ENCODE measurements at places on chromosomes 3 and 15. TPM values are rescaled to one million over a fixed set of nuclear protein-coding genes. Genes with fewer than 3 reads are reported as not detected.

DNA sequence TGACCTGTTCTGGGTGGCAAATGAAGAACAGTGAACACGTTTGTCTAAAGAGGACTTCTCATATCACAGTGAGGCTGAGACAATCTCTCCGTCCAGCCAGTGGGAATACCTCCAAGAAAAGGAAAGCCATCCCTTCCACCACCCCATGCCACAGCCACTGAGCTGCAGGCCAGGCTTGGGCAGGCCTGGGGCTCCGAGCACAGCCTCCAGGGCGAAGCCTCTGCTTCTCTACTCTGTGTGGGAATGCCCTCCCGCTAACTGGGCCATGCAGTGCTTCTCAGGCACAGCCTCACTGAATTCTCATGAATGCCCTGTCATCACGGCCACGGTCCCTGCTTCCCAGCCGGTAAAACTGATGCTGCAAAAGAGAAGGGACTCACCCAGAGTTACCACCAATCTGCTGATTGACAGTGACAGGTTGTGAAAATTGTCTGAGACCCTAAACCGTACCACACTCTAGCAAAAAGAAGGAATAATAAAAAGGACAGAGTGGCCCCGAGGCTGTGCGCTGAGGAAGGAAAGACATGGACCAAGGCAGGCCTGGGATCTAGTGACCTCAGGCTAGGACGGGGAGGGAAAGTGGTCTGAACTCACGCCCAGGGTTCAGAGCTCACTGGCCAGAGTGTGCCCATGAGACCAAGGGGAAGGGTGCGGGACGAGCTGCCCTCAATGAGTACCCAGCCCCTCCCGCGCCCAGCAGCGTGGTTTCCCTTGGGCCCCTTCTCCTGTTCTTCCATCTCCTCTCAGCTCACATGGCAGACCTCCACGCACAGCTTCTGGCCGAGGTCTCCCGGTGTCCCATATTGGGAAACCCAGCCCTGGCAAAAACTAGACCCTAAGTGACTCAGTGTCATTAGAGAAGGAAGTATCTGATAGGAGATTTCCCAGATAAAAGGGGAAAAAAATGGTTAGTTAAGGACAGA, 52.8 kb downstream of the DHX30 start:
- no peak for DNase-seq

- DNase-seq = no peak
Measured at GRCh38 chr15:92681141-92681631, 25.6 kb upstream of the FAM174B start.

- no peak for DNase-seq
Measured at GRCh38 chr3:99866261-99866761, 48.6 kb downstream of the CMSS1 start.

DNA sequence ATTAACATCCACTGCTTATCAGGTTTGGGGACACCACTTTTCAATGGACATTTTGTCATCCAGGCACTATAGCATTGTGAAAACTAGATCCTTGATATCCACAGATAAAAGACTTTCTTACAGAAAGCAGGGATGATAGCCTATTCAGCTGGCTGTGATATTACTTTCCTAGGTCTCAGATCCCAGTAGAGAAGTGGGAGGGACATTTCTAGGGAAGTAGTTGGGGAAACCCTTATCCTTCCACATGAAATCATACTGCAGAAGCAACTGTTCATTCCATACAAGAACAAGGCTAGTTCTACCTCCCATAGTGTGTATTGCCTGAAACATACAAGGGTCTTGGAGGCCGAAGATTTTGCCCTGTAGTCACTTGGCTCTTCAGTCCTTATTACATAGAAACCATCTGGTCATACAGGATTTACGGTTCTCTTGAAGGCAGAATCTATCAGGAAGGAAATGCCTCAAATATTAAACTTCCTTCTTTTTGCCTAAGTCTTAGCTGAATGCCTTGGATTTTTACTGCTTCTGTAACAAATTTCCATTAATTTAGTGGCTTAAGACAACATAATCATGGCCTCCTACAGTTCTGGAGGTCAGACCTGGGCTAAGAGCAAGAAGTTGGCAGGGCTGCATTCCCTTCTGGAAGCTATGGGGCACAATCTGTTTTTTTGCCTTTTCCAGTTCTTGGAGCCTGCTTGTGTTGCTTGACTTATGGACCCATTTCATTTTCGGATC, 119.4 kb downstream of the ECT2 start:
- no peak for DNase-seq

DNA sequence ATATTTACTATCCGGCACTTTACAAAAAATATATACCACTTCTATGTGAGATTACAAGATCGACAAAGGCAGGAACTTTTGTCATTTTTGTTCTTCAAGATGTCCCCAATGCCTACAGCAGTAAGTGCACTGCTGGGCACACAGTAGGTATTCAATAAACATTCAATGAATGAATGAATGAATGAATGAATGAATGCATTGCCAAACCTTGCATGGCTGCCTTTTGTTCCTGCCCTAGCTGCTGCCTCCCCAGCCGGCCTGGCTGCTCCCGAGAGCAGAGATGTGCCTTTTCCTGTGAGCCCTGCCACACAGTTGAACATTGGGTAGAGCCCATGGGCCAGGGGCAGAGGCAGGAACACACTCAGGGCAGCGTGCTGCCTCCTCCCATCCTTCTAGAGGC, 37.5 kb downstream of the LINGO1 start:
- DNase-seq = no peak

- DNase-seq = no peak
Measured at GRCh38 chr3:151620071-151620470, 113.7 kb upstream of the AADACL2 start.

- no peak for DNase-seq
Measured at GRCh38 chr3:90092994-90093393, 985.6 kb downstream of the EPHA3 start.

GRCh38 chr15:91860498-91860897, 7.0 kb downstream of the SLCO3A1 start:
- no peak for DNase-seq

GRCh38 chr3:197173620-197174019, 124.8 kb downstream of the DLG1 start:
- no peak for DNase-seq

MUC20 gene
- 2.0 TPM for total RNA-seq

TRIM42 gene
- total RNA-seq = not detected

PSTPIP1 gene
- 0.41 TPM for total RNA-seq

SMAD3 gene
- total RNA-seq = 2.0 TPM

GPR149 gene
- 7.7 TPM for total RNA-seq

ZMYND10 gene
- total RNA-seq = 3.7 TPM
